Head of caudate nucleus (tissue), 42 donors: ENCODE measurements at places on chromosomes 3 and 15.
A peak's percentile ranks its signal among the peaks of the same experiment; 100 is the strongest.

DNA sequence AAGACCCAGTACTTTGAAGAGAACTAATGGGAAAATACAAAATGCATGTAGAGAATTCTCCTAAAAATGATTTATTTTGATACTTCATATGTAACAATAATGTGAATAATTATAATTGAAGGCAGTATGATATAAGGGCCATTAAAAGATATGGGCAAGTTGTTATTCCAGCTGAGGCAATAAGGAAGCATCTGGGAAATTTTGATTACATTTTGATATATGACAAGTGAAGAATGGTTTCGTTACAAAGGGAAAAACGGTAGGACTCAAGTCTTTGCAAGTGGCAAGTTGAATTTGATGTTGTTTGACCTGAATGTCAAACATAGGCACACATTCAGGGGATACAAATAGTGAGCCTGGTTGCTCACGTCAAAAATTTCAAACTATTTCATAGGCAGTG lies 137.9 kb upstream of the TP63 start:
- no peak for DNase-seq

DNA sequence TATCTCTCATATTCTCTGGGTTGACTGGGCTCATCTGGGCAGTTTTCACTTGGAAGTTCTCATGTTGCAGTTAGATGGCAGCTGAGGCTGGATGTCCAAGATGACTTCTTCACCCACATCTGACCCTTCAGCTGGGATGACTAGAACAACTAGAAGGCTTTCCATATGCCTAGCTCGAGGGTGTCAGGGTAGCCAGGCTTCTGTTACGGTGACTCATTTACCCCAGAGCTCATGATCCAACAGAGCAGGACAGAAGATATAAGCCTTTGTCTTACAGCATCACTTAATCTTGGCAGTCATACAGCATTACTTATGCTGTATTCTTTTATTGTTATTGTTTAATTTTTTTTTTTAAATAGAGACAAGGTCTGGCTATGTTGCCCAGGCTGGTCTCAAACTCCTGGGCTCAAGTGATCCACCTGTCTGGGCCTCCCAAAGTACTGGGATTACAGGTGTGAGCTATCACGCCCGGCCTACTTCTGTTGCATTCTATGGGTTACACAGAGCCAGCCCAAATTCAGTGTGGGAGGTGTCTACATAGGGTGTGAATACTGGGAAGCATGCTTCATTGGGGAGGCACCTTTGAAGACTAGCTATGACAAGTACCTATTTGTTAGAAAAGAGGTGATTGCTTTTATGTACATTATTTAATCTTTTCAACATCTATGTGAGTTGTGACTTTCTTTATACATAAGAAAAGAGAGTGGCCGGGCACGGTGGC lies 10.7 kb downstream of the HMCES start:
- no peak for DNase-seq

DNA sequence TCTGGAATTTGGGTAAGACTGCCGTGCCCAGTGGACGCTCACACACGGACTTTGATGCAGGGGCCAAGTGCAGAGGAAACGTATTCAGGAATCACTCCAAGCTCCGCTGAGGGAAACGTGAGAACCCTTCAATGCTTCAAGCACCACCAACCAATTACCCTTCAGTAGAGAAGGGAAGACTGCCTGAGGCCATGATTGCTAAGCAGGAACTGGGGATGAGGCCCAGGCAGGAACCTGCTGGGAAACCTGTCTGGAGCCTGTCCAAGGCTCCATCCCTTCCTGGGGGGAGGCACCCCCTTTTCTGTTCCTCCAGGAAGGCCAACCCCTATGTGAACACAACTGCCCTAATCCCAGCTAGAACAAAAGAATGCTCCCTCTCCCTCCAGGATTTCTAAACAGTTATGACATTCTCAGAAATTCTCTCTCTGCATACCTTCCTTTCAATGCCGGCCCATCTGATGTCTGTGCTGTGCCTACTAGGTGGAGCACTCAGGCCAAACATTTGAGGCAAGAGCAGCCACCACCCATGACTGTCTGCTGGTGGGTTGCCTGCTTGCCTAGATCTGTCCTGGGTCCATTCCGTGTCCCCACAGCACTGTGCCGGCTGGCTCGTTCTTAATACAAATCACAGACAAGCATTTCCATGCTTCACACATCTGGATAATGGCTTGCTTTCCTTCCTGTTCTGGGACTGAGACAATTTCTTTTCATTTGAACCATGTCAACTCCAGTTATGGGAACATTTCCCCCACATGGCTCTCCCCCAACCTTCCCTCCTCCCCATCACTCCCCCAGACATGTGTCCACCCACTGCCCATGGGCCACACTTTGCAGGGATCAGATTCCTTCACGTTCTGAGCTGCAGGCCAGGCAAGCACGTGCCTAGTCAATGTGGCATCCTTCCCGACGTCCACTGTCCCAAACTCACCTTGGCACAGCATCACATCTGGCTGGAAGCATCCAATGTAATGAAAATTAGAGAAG lies 149.4 kb downstream of the ADAMTS17 start:
- DNase-seq: no peak

DNA sequence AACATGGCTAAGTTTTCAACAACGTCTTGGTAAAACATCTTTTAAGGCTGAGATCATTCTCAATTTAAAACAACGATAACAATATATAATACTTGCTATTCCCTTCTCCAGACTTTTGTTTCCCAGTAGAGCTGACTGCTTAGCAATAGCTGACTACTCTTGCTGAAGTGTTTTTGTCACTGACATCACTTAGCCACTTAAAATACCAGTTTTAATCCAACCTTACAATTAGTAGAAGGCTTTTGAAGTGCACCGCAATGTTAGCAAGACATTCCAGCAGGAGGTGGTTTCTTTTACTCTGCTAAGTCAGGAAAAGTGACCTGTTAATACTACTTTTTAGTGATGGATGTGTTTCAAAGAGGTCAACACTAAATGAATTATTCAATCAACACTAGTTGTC lies 28.7 kb upstream of the GBE1 start:
- no peak for DNase-seq

DNA sequence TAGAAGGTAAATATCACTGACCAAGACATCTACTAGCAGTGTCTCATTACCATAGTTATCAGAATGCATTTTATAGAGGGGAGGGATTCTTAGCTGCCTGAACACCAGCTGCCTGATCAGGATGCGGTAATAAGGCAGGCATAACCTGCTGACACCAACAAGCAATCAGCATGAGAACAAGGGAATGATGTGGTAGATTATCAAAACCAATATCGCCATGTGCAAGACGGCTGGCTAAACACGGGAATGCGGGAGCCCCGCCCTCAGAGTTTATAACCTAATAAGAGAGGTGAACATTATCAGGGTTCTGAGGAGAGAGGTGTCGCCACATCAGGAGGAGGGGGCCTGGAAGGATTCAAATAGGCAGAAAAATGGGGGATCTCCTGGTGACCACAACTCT lies 20.5 kb downstream of the B4GALT4 start:
- no peak for DNase-seq

DNA sequence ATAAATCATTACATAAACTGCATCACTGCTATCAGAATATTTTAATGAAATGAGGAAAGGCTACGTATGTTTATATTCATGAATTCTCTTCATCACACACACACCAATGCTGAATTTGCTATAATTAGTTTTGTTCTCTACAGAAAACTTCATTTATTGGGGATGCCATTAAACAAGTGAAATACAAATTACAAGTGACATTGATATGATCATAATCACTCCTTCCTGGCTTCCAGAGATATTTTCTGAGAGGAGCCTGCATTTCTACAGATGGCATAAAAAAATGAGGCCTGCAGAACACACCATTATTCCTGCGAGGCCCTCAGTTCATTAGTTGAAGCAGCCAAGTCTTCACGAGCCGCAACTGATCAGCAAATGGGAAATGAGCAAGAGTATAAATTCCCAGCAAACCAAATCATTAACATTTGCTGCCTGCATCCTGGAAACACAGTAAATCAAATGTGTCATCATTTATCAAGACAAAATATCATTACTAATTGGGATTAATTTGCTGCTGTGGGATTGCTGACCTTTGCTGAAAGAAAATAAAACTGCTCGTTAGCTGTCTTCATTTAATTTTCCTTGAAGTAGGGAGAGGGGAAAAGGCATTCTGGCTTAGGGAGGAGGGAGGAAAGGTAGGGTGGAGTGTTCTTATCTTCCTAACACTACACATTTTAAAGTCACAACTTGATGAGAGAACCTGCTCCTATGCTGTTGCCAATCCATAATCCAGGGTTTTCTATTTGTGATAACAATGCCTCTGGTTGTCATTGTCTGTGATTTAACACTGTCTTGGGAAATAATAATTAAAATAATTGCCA lies 921.9 kb downstream of the SQOR start:
- DNase-seq: no peak

DNA sequence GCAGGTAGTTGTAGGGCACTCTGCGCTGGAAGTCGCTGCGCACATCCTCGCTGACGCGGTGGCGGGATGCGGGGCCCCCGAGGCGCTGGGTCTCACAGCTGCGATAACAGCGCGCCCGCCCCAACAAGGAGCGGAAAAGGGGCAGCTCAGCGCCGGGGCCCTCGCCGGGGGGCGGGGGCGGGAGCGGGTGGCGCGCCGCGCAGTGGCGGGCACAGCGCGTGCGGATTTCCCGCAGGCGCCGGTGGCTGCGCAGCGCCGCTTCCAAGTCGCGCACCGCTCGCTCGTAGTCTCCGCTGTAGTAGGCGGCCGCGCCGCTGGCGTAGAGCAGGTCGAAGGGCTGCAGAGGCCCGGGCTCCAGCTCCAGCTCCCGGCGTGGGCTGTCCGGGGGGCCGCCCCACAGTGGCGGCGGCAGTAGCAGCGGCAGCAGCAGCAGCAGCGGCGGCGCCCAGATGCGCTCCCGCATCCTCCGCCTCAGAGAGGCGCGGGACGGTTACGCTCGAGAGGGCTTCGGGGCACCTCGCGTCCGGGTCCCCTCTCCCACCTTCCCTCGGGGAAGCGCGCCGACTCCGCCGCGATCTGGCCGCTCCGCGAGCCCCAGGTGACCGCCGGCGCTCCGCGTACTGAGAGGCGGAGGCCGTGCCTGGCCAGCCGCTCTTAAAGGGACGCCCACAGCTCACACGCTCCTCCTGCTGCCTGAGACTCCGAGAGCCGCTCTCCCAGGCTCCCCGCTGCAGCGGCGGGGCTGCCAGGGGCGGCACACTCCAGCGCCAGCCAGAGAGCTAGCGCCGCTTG lies at the start of gene P3H2:
P3H2 (minus strand) TSS at position 629 of the 792 bp plus-strand sequence; CDS start at position 463, 166 bp downstream.
- peak; percentile 85 for DNase-seq

DNA sequence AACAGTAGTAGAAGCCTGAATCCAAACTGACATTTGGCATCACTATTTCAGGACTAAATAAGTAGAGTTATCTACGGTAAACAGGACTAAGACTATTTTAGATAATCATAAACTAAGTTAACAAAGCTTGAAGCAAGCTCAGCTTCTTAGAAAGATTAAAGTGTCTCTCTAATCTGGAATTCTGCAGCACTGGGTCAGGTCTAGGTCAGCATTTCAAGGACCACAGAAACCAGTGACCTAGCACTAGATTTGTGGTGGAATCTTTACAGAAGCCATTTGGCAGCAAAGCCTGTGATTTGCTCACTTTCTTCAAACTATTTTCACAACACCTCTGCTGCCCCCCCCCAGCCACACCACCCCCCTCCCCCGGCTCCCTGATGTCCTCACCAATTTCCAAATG lies 37.5 kb downstream of the IGSF11 start:
- no peak for DNase-seq

- DNase-seq: no peak
Measured at GRCh38 chr15:65305776-65306175, 1.3 kb downstream of the RNU5B-1 start.

GRCh38 chr15:57152666-57153539 lies 223.4 kb upstream of the CGNL1 start:
- DNase-seq: no peak

GRCh38 chr3:46186471-46187340 lies 21.4 kb downstream of the CCR1 start:
- no peak for DNase-seq

GRCh38 chr3:161222662-161223061 lies 1.6 kb downstream of the NMD3 start:
- no peak for DNase-seq

GRCh38 chr3:157063926-157064325 lies 96.0 kb downstream of the CCNL1 start:
- peak; percentile 49 for DNase-seq

DNA sequence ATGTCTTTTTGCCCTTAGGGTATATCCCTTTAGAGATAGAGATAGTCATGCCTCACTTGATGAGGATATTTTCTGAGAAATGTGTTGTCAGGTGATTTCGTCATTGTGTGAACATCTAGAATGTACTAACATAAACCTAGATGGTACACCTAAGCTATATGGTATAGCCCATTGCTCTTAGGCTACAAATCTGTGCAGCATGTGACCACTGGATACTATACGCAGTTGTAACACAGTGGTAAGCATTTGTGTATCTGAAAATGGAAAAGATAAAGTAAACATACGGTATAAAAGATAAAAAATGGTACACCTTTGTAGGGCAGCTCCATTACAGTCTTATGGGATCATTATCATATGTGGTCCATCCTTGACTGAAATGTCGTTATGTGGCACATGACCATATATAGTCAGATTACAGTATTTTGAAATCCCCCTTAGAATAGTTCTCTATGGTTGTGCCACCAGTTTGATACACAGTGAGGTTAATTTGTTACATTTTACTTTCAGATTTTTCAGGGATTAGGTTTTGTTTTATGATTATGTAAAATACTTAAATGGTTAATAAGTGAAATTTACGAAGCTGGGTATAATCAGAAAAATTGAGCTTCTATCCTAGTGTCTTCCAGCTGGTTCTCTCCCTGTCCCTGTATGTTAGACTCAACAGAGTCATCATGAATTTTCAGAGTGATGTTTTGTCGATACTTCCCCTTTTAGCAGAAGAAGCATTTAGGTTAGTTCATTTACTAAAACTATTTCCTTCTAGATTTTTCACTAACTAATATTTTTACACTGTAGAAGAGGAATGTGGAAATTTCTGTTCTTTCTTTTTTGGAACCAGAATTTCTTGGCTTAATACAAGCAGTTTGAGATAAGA lies 12.8 kb downstream of the SETD5 start:
- no peak for DNase-seq

- no peak for DNase-seq
Measured at GRCh38 chr3:191523148-191523547, 62.2 kb downstream of the PYDC2 start.

DNA sequence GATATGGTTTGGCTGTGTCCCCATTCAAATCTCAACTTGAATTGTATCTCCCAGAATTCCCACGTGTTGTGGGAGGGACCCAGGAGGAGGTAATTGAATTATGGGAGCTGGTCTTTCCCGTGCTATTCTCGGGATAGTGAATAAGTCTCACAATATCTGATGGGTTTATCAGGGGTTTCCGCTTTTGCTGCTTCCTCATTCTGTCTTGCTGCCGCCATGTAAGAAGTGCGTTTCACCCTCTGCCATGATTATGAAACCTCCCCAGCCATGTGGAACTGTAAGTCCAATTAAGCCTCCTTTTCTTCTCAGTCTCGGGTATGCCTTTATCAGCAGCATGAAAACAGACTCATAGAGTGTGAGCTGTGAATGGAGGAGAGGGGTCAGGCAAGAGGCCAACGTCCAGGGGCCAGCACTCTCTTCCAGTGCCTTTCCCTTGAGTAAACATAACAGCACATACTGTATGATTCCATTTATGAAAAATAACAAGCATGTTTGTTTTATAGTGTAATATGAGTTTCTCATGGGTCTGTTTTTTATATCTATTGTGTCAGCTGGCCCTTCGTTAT lies 16.3 kb upstream of the LCTL start:
- DNase-seq: no peak
